MG63 (cell line): ENCODE measurements at places on chromosomes 11 and 22. TPM values are rescaled to one million over a fixed set of nuclear protein-coding genes. Genes with fewer than 3 reads are reported as not detected.

Gene FLRT1
- total RNA-seq = 0.25 TPM in 1 of 2 replicates, not detected in the other

Gene C1QTNF6
- total RNA-seq = 3.9 and 23.9 TPM in 2 replicates

Gene TENM4
- not detected in 2 replicates for total RNA-seq

Gene CYTH4
- 0.36 TPM in 1 of 2 replicates, not detected in the other for total RNA-seq

Gene MAJIN
- not detected in 2 replicates for total RNA-seq

Gene IL17RA
- total RNA-seq = 3.8 and 4.0 TPM in 2 replicates

Gene CSNK2A3
- total RNA-seq = 5.0 and 6.3 TPM in 2 replicates

Gene MMP8
- not detected in 2 replicates for total RNA-seq

Gene PKP3
- total RNA-seq = 7.6 and 24.1 TPM in 2 replicates

Gene CREB3L1
- total RNA-seq = 2.5 and 12.5 TPM in 2 replicates
